ENCODE measurements at places on chromosomes 16 and 17. TPM values are rescaled to one million over a fixed set of nuclear protein-coding genes. Genes with fewer than 3 reads are reported as not detected.

DNA sequence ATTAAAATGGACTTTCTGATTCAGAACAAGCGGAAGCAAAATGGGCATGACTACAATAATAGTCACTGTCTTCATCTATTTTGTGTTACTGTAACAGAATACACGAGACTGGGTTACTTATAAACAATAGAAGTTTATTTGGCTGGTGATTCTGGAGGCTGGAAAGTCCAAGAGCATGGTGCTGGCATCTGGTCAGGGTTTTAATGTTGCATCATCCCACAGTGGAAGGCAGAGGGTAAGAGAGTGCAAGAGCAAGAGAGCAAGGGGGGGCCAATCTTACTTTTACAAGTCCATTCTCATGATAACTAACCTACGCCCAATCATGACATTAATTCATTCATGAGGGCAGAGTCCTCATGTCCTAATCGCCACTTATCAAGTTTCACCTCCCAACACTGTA is 189.2 kb downstream of the TOX3 start:
- H3K4me3 ChIP-seq = no peak overlapping the region
- no peaks in the 10 kb centered on the region for H3K4me1 ChIP-seq
- H3K27me3 ChIP-seq = no peaks in the 10 kb centered on the region
- DNase-seq = no peak

- no peaks in the 10 kb centered on the region for H3K4me1 ChIP-seq
- no peak for DNase-seq
- H3K36me3 ChIP-seq = no peaks in the 10 kb centered on the region
- H3K4me3 ChIP-seq = no peak overlapping the region
Observed at GRCh38 chr17:72511874-72512273, 391.1 kb downstream of the SOX9 start.

- H3K36me3 ChIP-seq = no peaks in the 10 kb centered on the region
- H3K27ac ChIP-seq = no peak overlapping the region
- H3K27me3 ChIP-seq = no peaks in the 10 kb centered on the region
- H3K4me3 ChIP-seq = no peak overlapping the region
- peak; percentile 6 for DNase-seq
- no peaks in the 10 kb centered on the region for H3K4me1 ChIP-seq
Observed at GRCh38 chr17:77741109-77741508, 217.4 kb upstream of the TNRC6C start.

KRT20 gene
- not detected for total RNA-seq

- H3K27me3 ChIP-seq = no peaks in the 10 kb centered on the region
- H3K4me3 ChIP-seq = no peak overlapping the region
- H3K27ac ChIP-seq = no peak overlapping the region
- no peaks in the 10 kb centered on the region for H3K4me1 ChIP-seq
- no peak for DNase-seq
Observed at GRCh38 chr16:73847090-73847489, 449.5 kb upstream of the PSMD7 start.

- DNase-seq = no peak
- H3K4me3 ChIP-seq = no peak overlapping the region
- no peaks in the 10 kb centered on the region for H3K36me3 ChIP-seq
- H3K4me1 ChIP-seq = peaks cover 14% of the 10 kb centered on the region
- H3K27me3 ChIP-seq = no peaks in the 10 kb centered on the region
- no peak overlapping the region for H3K27ac ChIP-seq
Observed at GRCh38 chr17:33639103-33639880, 346.2 kb upstream of the ASIC2 start.

NLRC3 gene
- total RNA-seq = 111 TPM

GRCh38 chr16:5668553-5668952 is 571.0 kb upstream of the EEF2KMT start:
- no peak overlapping the region for H3K27ac ChIP-seq
- DNase-seq = no peak
- H3K4me3 ChIP-seq = no peak overlapping the region
- H3K27me3 ChIP-seq = no peaks in the 10 kb centered on the region
- H3K36me3 ChIP-seq = no peaks in the 10 kb centered on the region
- no peaks in the 10 kb centered on the region for H3K4me1 ChIP-seq

DNA sequence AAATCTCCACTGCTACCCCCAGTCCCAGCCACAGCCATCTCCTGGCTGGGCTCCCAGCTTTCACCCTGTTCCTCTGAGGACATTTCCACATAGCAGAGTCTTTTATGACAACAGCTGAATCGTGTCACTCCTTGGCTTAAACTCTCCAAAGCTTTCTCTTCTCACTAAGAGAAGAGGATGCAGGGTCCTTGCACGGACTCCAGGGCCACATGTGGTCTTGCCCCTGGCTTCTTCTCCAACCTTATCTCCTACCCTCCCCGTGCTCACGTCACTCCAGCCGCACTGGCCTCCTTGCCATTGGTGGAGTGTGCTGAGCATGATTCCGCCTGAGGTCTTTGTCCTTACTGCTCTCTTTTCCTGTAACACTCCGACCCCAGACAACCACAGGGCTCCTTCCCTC is 39.9 kb upstream of the CCDC182 start:
- no peak for DNase-seq
- H3K36me3 ChIP-seq = no peaks in the 10 kb centered on the region
- no peak overlapping the region for H3K27ac ChIP-seq
- H3K27me3 ChIP-seq = peaks cover 8% of the 10 kb centered on the region

- no peak for DNase-seq
- H3K27ac ChIP-seq = no peak overlapping the region
- H3K27me3 ChIP-seq = no peaks in the 10 kb centered on the region
- no peak overlapping the region for H3K4me3 ChIP-seq
- no peaks in the 10 kb centered on the region for H3K4me1 ChIP-seq
- no peaks in the 10 kb centered on the region for H3K36me3 ChIP-seq
Observed at GRCh38 chr16:27984121-27984520, 79.4 kb downstream of the GSG1L start.

GIT1 gene
- total RNA-seq = 78.9 TPM

GRCh38 chr16:85556456-85557082 is 56.6 kb upstream of the GSE1 start:
- DNase-seq = peak; percentile 66
- no peaks in the 10 kb centered on the region for H3K27me3 ChIP-seq
- H3K4me3 ChIP-seq = peak overlapping the region; percentile 55

DNA sequence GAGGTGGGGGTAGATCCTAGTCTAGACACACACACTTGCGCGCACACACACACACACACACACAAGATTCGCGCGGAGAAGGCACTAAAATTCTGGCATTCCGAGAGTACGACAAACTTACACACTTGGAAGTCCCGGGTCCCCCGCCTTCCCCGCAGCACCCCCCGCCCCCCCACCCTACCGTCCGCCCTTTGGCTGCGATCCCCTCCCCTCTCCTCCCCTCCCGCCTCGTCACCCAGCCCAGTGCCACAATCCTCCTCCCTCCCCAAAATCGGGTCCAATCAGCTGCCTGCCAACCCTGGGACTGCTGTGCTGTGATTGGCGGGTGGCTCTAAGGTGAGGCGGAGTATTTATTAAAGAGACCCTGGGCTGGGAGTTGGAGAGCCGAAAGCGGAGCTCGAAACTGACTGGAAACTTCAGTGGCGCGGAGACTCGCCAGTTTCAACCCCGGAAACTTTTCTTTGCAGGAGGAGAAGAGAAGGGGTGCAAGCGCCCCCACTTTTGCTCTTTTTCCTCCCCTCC is at the start of gene SOX9:
Gene SOX9 (plus strand): TSS at position 379 of the 522 bp plus-strand sequence. CDS start 372 bp downstream, outside the sequence.
- H3K4me3 ChIP-seq = no peak within 1 kb of the TSS
- peaks cover 24% of the 10 kb centered on the region for H3K27me3 ChIP-seq
- no peaks in the 10 kb centered on the region for H3K36me3 ChIP-seq
- no peak for DNase-seq
- no peak within 1 kb of the TSS for H3K27ac ChIP-seq
- H3K4me1 ChIP-seq = peaks cover 7% of the 10 kb centered on the region

DNA sequence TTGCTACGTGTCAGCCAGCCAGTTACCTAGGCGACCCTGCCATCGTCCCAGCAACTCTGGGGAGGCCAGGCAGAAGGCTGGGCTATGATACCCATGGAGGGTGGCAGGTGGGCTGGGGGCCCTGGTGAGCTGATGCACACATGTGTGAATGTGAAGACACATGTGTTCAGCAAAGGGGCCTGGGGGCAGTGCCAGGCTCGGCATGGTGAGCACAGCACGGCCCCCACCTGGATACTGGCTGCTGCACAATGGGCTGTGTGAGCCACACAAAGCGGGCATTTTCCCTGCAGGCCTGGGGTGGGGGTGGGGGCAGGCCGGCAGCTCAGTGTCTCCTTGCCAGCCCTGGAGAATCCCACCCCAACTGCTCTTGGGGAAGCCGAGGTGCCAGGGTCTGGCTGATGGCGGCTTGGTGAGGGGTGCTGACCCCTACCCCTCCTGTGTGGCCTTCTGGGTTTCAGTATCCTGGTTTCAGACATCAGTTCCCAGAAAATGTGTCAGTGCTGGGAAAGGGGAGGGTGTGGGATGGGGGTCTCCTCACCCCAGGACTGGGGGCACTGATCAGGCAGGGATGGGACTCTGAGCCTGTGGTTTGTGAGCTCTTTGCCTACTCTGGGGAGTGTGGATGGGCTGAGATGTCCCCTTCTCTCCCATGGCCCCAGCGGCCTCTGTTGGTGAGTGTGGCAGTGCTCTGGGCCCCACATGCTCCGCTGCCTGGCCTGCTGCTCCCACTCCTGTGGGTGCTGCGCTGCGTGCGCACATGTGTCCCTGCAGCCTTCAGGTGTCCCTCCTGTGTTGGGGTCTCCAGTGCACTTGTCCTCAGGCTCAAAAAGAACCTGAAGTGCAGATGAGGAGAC is 5.1 kb downstream of the LLGL1 start:
- DNase-seq = no peak
- H3K4me1 ChIP-seq = peaks cover 23% of the 10 kb centered on the region
- no peak overlapping the region for H3K27ac ChIP-seq
- no peak overlapping the region for H3K4me3 ChIP-seq
- H3K36me3 ChIP-seq = peaks cover 12% of the 10 kb centered on the region
- no peaks in the 10 kb centered on the region for H3K27me3 ChIP-seq

GRCh38 chr17:1693339-1693738 is 8.7 kb upstream of the PRPF8 start:
- H3K36me3 ChIP-seq = no peaks in the 10 kb centered on the region
- DNase-seq = no peak
- H3K27ac ChIP-seq = no peak overlapping the region
- no peak overlapping the region for H3K4me3 ChIP-seq

- H3K27me3 ChIP-seq = no peaks in the 10 kb centered on the region
- H3K27ac ChIP-seq = peak overlapping the region; percentile 84
- H3K36me3 ChIP-seq = no peaks in the 10 kb centered on the region
- DNase-seq = no peak
- no peak overlapping the region for H3K4me3 ChIP-seq
Observed at GRCh38 chr17:51428668-51429495, 168.5 kb downstream of the UTP18 start.

DHRS7C gene
- total RNA-seq = not detected

KDM6B gene
- total RNA-seq = 119 TPM

DNA sequence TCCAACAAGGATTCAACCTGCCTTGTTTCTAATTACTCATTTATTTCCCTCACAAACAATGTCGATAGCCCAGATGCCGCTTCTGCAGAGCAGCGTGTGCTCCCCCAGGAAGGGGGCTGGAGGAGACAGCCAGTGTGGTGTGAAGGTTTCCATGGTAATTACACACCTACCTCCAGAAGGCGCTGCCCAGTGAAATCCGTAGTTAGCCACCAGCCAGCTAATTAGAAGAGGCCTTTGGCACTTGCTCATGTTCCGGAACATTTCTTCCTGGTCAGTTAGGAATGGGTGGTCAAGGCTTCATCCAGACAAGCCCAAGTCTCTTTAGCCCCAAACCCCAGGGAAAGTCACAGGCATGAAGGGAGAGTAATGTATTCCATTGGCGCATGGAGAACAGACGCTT is 342.5 kb upstream of the C16orf82 start:
- no peaks in the 10 kb centered on the region for H3K4me1 ChIP-seq
- H3K27me3 ChIP-seq = no peaks in the 10 kb centered on the region
- H3K27ac ChIP-seq = no peak overlapping the region

GRCh38 chr17:47869114-47869513 is 18.2 kb upstream of the SP6 start:
- H3K36me3 ChIP-seq = no peaks in the 10 kb centered on the region
- no peaks in the 10 kb centered on the region for H3K27me3 ChIP-seq
- no peak overlapping the region for H3K27ac ChIP-seq
- no peak overlapping the region for H3K4me3 ChIP-seq

DNA sequence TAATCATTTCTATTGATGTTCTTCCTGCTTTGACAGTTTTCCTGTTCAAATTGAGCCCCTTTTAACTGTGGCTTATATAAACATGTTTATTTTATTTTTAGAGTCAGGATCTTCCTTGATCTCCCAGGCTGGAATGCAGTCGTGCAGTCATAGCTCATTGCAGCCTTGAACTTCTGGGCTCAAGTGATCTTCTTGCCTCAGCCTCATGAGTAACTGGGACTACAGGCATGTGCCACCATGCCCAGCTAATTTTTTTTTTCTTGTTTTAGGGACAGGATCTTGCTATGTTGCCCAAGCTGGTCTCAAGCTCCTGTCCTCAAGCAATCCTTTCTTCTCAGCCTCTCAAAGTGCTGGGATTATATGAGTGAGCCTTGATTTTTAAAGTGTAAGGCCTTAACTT is 14.7 kb downstream of the PHKB start:
- H3K27me3 ChIP-seq = no peaks in the 10 kb centered on the region
- DNase-seq = no peak
- H3K27ac ChIP-seq = no peak overlapping the region
- H3K4me3 ChIP-seq = no peak overlapping the region
- no peaks in the 10 kb centered on the region for H3K36me3 ChIP-seq
- H3K4me1 ChIP-seq = no peaks in the 10 kb centered on the region

- no peaks in the 10 kb centered on the region for H3K4me1 ChIP-seq
- H3K4me3 ChIP-seq = no peak overlapping the region
- H3K27ac ChIP-seq = no peak overlapping the region
Observed at GRCh38 chr17:81722184-81723120, 10.4 kb downstream of the SLC25A10 start.

- H3K27me3 ChIP-seq = no peaks in the 10 kb centered on the region
- no peaks in the 10 kb centered on the region for H3K36me3 ChIP-seq
- no peak overlapping the region for H3K4me3 ChIP-seq
- no peaks in the 10 kb centered on the region for H3K4me1 ChIP-seq
- no peak overlapping the region for H3K27ac ChIP-seq
Observed at GRCh38 chr17:58032691-58033415, 25.8 kb upstream of the SRSF1 start.

AIPL1 gene
- not detected for total RNA-seq

- H3K27ac ChIP-seq = no peak overlapping the region
- H3K36me3 ChIP-seq = peaks cover 17% of the 10 kb centered on the region
- H3K4me3 ChIP-seq = no peak overlapping the region
- H3K27me3 ChIP-seq = no peaks in the 10 kb centered on the region
- DNase-seq = no peak
Observed at GRCh38 chr16:70767377-70768202, 33.4 kb downstream of the VAC14 start.

SNN gene
- total RNA-seq = 20.4 TPM

- H3K4me3 ChIP-seq = no peak overlapping the region
- no peaks in the 10 kb centered on the region for H3K27me3 ChIP-seq
- no peak overlapping the region for H3K27ac ChIP-seq
Observed at GRCh38 chr16:12366313-12366712, 389.8 kb downstream of the SNX29 start.
